ENCODE measurements at places on chromosomes 1 and 21.

GRCh38 chr1:203556047-203556851 is 62.3 kb downstream of the OPTC start:
- DNase-seq = no peak

DNA sequence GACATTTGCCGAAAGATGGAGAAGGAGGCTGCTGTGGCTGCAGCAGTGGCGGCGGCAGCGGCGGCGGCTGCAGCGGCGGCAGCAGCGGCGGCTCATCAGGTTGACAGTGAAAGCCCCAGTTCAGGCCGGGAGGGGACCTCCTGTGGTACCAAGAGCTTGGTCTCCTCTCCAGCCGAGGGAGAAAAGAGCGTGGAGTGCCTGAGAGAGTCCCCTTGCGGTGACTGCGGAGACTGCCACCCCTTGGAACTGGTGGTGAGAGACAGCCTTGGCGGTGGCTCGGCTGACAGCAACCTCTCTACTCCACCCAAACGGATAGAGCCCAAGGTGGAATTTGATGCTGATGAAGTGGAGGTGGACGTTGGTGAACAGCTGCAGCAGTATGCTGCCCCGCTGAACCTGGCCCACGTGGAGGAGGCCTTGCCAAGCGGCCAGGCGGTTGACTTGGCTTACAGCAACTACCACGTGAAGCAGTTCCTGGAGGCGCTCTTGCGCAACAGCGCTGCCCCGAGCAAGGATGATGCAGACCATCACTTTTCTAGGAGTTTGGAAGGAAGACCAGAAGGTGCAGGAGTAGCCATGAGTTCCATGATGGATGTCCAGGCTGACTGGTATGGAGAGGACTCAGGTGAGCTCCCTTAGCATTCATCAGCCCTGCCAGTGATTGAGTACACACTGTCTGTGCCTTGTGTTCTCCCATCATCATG is 6.3 kb downstream of the ZBTB8B start:
- no peak for DNase-seq

- DNase-seq = no peak
Observed at GRCh38 chr1:241356187-241356518, 852 bp downstream of the RGS7 start.

- no peak for DNase-seq
Observed at GRCh38 chr1:209154912-209155311, 428.6 kb upstream of the CAMK1G start.

GRCh38 chr1:234926559-234927311 is 201.9 kb downstream of the TOMM20 start:
- DNase-seq = peak; percentile 31

DNA sequence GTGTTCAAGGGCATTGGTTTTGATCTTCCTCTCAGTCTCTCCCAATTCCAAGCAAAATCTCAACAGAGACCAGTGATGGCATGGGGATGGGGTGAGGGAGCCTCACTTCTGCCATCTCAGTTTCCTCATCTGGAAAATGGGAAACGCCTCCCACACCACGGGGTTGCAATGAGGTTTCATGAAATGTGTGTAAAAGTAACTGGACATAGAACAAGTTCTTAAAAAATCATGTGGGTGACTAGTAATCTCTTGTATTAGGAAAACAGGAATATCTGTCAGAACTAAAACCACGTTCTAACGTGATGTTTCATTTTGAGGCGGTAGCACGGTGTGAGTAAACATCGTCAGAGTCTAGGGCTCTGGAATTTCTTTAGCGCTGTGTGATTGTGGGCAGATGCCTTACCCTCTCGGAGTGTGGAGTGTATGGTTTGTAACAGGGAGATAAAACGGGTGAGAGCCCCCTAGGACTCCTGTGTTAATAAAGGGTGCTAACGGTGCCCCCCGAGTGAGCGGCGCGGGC is 55.5 kb upstream of the DNAJC6 start:
- no peak for DNase-seq

- no peak for DNase-seq
Observed at GRCh38 chr1:53906121-53906520, 12.1 kb downstream of the DIO1 start.

DNA sequence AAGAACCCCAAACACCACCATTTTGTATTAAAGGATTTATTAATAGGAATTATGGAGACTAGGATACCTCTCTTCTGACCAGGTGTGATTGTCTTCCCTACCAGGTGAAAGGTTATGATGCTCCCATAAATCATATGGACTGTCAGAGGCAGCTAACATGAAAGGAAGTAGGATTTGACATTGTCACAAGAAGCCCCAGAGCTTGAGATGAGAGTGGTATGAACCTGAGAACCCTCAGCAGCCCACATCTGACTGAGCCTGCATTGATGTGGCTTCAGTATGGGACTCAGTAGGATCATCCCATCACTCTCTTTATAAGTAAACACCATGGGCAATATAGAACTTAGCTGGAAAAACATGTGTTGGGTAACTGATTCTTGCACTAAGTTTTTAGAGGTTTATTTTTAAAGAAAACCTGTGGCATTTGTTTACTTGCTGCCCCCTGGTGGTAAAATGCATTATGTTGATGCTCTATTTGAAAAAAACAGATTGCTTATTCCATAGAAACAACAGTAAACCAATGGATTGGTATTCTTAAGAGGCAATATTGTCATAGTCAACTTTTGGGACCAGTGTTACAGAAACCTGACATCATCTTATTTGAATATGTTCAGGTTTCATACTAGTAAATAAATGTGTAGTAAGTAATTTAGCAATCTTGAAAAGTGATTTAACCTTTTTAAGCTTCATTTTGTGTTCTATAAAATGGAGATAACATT is 16.6 kb upstream of the CACYBP start:
- no peak for DNase-seq

GRCh38 chr21:17697473-17697872 is 84.8 kb upstream of the BTG3 start:
- DNase-seq = no peak

DNA sequence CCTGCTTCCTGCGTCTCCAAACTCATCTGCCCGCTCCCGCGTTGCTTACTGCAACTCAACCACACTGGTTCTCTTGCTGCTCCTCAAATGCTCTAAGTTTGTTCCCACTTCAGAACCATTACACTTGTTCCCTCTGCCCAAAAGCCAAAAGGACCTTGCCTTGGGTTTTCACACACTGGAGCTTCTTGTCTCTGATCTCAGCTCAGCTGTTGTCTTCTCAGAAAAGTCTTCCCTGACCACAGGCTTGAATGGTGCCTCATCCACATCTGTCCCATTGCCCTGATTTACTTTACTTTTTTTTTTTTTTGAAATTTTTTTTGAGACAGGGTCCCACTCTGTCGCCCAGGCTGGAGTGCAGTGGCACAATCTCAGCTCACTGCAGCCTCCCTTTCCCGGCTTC is 44.3 kb upstream of the SYT14 start:
- no peak for DNase-seq

- no peak for DNase-seq
Observed at GRCh38 chr1:89865498-89866382, 44.9 kb downstream of the LRRC8D start.

GRCh38 chr1:15758343-15758931 is at the start of gene FBLIM1:
FBLIM1 (plus strand) TSS chr1:15758795; CDS start chr1:15764984, 6,189 bp downstream.
- DNase-seq = no peak

DNA sequence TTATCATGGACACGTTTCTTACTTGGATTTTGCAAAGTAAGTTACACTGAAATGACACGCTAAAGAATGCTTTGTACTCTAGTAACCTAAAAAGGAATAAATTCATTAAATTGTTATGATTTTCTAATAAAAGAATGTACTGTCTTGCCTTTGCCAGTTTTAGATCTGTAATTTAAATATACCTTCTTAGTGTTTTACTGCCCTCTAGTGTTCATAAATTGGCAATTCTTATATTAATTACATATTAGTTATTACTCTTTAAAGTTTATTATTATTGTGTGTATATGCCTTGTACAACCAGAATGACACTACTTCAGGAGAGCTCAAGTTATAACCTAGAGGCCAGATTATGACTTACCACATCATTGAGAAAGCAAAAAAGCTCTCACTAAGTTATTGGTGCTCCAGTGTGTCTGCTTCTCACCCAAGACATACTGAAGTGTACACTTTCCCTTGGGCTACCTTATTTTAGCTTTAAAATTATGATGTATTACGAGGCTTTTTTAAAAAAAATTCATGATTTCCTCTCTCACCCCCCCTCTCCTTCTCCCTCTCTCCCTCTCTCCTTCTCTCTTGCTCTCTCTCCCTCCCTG is 169.9 kb downstream of the HS2ST1 start:
- no peak for DNase-seq

DNA sequence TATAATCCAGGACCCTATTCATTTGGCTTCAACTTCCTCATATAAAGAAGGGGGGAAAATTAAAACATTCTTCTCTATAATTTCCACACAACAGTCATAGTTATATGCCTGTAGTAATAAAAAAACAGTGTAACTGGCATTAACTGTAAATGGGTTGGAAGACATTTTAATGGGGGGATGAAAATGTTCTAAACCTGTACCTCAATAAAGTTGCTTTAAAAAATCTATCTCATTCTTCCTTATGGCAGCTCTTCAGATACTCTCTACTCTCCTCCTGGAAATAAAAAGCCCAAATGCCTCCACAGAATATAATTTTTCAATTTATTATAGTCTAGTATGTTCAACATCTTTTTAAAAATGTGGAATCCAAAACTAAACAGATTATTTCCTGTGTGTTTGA is 2.6 kb downstream of the LRRIQ3 start:
- DNase-seq = no peak

- DNase-seq = no peak
Observed at GRCh38 chr1:213670692-213671023, 317.1 kb upstream of the PROX1 start.

DNA sequence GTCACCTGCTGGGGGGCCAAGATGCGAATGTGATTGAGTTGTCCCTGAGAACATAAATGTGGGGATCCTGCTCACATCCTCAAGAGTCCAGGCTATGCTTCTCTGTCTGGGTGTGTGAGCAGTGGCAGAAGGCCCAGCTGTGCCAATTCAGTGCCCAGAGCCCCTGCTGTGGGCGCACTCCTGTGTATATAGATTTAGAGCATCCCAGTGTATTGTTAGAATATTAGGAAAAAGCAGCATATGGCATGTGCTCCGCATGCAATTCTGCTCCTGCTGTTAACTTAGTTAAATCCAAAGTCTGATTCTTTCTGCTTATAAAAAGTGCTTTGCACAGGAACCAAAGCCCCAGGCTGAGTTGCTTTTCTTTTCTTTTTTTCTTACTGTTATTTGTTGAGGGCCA is 37.8 kb downstream of the FAM78B start:
- DNase-seq = no peak

GRCh38 chr1:10529091-10529490 is 54.3 kb downstream of the PEX14 start:
- no peak for DNase-seq

GRCh38 chr21:30800605-30801004 is 12.5 kb downstream of the KRTAP8-1 start:
- DNase-seq = no peak

DNA sequence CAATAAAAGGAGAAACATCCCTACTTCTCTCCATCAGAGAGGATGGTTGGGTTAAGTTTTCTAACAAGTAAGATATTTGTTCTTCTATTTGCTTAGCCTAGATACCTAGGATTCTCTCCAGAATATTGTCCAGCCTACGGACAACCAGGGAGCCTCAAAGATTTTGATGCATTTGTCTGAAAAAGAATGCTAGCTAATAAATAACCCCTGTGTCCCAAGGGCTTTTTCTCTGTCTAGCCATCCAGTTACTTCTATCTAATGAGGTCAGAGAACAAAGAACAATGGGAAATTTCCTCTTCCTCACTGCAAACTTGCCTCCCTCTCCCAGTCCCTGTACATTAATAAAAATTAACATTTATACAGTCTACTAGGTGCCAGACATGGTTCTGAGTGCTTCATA is 810 bp downstream of the RGS5 start:
- no peak for DNase-seq

DNA sequence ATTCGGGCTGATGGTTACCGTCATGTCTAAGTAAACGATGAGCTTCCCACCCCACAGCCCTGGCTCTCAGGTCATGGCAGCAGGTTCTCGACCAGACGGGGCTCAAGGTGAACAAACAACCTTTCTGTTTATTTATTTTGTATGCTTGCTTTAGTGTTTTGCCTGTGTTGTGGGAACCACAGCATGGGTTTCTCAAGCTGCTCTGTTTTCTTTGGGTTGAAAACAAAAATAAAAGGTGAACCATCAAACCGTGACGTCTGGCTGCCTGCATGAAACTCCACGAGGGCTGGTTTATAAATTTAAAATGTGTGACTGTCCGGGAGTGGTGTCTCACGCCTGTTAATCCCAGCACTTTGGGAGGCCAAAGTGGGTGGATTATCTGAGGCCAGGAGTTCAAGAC is 28.0 kb downstream of the TMEM51 start:
- no peak for DNase-seq

DNA sequence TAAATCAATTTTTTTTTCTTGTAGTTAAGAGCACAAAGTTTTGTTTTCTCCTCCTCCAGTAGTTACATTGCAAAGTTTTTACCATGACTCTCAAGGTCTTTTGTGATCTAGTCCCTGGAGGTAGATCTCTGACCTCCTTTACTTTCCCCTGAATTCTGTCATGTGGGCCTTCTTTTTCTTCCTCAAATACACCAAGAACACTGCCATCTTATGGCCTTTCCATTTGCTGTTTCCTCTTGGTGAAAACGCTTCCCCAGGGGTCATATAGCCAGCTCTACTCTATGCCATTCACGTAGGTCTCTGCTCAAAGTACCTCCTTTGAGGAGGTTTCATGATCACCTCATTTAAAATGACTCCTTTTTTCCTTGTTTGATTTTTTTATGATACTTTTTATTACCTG is 2.7 kb downstream of the DDX20 start:
- no peak for DNase-seq

DNA sequence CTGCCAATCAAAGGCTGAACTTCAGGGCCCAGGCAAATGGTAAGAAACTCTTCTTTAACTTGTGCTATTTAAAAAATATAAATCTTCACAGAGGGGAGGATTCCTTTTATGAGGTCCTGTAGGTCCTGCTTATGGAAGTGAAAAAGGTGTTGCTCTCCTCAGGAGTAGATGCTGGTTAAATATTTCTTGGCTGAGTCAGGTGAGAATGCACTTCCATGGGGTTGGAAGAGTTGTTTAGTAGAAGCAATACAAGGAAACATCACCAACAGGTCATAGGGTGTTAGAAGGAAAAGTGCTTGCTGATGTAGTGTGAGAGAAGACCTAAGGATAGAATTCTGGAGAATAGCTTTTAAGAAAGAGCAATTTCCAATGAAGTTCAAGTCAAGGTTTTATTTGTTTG is 42.2 kb upstream of the ATP1A1 start:
- no peak for DNase-seq

GRCh38 chr1:44029260-44029910 is 1.9 kb downstream of the SLC6A9 start:
- no peak for DNase-seq

- no peak for DNase-seq
Observed at GRCh38 chr1:117795190-117795589, 134.2 kb downstream of the GDAP2 start.

GRCh38 chr1:16134906-16135305 is 21.0 kb downstream of the EPHA2 start:
- DNase-seq = no peak

- DNase-seq = no peak
Observed at GRCh38 chr1:174794861-174795260, 204.9 kb upstream of the CACYBP start.

All from activated T-cell treated with anti-CD3 and anti-CD28 coated beads, Interleukin-2, amount 50 U/mL, for 1 hour (primary cell).